ENCODE measurements at places on chromosomes 7 and 10.

DNA sequence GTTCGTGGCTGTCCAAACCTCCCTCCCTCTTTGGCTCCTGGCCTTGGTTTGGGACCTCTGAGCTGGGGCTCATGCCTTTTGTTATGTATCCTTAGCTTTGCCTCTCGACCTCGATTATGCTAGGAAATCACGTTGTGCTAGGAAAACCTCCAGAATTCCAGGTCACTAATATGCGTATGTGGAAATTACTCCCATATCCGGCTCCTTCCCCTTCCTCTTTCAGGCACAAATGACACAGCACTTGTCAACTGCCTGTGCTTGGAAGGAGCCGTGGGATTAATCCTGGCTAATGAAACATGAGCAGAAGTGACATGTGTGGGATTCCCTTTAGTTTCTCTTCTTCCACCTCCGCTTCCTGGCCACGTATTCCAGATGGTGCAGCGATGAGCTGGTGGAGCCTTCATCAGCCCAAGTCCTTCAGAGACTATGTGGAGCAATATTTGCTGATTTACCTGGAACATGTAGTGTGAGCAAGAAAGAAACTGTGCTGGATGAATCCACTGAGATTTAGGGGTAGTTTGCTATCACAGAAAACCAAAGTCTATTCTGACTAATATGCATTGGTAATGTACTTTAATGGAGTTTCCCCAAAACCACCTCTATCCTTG lies 149.2 kb downstream of the REEP3 start:
- DNase-seq, result no peak

- DNase-seq, result no peak
Observed at GRCh38 chr7:51299391-51300133, 17.0 kb downstream of the COBL start.

- DNase-seq, result no peak
Observed at GRCh38 chr7:7815395-7815794, 97.0 kb upstream of the RPA3 start.

- no peak for DNase-seq
Observed at GRCh38 chr10:79342811-79343561, 4.3 kb upstream of the PPIF start.

DNA sequence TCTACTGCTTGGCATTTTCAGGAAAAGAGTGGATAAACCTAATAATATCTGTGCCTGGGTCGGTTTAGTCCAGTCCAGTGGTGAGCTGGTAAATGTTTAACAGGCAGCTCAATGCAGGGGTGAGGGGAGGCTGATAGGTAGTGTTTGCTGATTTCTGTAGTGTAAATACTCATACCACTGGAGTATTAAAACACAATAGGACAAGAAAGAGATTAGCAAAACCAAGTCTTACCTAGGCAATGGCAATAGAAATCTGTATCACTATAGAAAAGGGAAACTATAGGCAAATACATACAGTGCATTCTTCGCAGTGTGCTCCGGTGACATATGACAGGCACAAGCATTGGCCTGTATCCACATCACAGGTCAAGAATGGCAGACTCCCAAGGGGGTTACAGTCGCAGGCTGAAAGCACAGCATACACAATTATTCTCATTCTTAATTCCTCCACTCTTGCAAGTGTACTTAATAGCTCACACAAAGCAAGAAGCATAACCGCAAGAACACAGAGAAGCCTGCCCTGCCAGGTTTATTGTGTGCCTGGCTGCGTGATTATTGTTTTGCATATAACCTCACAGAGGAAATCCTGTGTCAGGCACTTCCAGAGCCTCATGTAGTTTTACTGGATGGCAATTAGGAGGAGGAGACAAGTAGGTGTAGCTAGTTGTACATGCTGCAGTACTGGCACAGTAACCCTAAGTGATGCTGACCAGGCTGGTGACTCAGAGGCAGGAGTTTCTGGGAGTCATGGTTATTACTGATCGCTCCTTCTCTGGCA lies 35.0 kb downstream of the LAMB4 start:
- DNase-seq, result peak; percentile 88

DNA sequence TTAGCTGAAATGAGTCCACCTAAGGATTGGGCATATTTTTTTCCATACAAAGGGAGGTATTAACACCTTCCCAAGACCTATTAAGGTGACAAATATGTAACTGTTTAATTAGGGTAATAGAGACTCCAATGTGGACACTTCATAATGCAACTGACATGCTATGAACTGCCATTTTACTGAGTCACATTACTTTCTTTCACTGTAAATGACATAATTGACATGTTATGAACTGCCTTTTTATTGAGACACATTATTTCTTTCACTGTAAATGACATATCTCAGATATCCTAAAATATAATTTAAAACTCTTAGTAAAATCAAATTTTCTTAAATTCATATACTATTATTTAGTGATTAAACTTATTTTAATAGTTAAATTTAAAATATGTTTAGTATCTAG lies 528.8 kb upstream of the PCDH15 start:
- DNase-seq, result no peak

- no peak for DNase-seq
Observed at GRCh38 chr7:23422909-23423308, 47.4 kb downstream of the IGF2BP3 start.

DNA sequence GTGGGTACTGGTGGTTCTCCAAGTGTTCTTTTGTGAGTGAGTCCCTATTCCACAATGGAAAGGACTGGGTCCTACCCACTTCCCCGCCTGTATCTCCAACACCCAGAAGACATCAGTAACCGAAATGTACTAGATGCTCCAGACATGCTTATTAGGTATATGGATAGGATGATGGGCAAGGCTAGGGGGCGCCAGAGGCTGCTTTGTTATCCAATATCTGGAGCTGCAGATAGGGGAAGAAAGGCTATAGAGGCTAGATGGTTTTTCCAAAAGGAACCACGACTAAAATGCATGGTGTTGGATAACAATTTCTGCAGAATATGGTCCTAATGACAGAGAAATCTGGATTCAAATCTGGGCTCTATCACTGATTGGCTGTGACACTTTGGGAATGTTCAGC lies 56.2 kb upstream of the TM9SF3 start:
- no peak for DNase-seq

- no peak for DNase-seq
Observed at GRCh38 chr10:89710753-89711152, 9.4 kb downstream of the KIF20B start.

GRCh38 chr10:88111294-88111693 lies 247.9 kb downstream of the PTEN start:
- no peak for DNase-seq

GRCh38 chr7:29434380-29434768 lies 129.3 kb upstream of the PRR15 start:
- DNase-seq, result no peak

GRCh38 chr10:124127965-124128810 lies 34.8 kb upstream of the CHST15 start:
- no peak for DNase-seq

DNA sequence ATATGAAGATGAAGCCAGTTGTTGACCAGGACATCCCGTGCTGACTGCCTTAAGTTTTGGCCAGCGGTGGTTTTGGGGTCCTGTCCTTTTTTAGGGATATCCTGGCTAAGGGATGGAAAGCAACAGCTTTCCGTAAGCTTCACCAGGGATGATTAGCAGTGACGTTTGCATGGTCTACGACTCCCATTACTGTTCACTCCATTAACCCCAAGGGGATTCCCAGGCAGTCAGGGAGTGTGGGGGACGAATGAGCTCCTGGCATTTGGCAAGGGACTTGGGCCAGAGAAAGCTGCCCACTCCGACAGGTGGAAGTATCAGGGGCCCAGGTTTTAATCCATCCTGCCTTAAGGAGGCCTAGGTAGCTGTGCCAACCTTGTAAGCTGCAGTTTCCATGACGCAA lies 66.8 kb downstream of the ITGB1 start:
- no peak for DNase-seq

DNA sequence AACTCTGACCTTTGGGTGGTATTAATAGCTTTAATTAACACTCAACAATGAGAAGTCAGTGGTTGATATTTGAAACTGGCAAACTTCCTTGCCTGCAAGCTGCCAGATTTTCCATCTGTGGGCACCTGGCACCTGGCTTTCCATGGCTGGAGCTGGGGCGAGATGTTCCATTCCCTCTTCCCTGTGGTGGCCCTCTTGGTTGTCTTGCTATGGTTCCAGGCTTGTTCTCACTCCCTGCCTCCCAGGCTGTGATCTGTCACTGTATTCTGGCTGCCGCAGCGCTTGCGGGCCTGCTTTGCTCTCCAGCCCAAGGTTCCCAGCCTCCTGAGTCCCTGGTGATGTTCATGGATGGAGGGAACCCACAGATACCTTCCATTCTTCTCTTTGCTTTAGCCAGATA lies 201.0 kb downstream of the FRMD4A start:
- DNase-seq, result no peak

DNA sequence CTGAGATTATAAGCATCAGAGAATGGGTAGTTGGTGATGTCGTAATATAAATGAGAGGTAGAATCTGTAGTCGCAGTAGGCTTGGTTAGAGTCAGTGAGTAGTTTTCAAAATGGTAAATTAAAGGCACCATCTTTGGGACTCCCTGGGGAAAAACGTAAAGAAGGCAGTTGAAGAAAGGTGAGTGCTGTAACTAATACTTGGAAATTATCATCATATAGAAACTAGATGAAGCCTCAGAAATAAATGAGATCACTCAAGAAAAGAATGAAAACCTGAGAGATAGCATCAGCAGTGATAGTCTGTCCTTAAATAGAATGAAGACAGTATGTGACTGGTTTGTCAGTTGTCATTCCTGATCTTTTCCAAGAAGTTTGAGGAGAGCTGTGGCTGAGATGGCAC lies 23.8 kb downstream of the PALS2 start:
- DNase-seq, result no peak

- DNase-seq, result no peak
Observed at GRCh38 chr10:35492386-35493195, 112.5 kb upstream of the GJD4 start.

GRCh38 chr10:129552119-129552518 lies 85.1 kb downstream of the MGMT start:
- DNase-seq, result no peak

GRCh38 chr7:21160401-21160800 lies 267.5 kb upstream of the SP4 start:
- DNase-seq, result no peak

- no peak for DNase-seq
Observed at GRCh38 chr7:6092953-6093354, 61.8 kb downstream of the ANKRD61 start.

- DNase-seq, result no peak
Observed at GRCh38 chr7:5397736-5398135, 25.9 kb downstream of the TNRC18 start.

DNA sequence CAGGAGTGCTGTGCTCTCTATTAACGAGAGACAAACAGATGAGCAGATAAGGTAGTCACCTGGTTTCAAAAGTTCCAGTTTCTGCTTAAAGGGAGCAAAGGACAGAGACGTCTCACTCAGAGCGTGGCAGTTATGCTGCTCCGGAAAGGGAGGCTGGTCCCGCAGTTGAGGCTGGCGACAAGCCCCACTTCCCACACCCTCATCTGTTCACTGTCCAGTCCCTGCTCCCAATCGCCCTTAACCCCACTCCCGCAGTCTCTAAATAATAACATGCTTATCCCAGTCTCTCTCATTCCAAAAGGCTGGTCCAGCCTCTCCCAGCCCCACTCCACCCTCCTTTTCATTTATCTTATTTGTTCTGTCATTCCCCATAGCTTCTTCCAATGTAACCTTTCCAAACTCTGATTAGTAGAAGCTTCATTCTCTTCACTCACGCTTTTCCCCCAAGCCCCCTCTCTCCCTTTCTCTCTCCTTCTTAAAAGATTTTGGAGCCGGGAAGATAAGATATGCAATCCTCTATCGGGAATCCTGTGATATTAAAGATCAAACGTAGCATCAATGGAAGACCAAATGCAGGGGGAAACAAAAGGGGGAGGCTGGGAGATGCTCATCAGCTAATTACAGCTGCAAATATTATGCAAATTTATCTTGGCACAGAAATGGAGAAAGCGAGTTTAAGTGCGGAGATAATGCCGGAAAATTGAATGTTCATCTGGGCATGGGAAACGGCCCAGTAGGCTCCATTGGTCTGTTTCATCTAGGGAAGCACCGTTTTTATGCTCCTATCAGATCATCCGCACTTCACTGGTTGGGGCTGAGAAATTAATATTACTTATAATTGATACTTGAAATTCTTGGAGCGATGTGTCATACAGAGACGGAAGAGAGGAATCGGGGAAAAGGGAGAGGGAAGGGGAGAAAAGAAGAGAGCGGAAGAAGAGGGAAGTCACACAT lies 16.3 kb upstream of the GATA3 start:
- no peak for DNase-seq

- no peak for DNase-seq
Observed at GRCh38 chr7:121288894-121289293, 39.9 kb upstream of the WNT16 start.

GRCh38 chr7:50619684-50620083 lies 54.5 kb upstream of the DDC start:
- no peak for DNase-seq

DNA sequence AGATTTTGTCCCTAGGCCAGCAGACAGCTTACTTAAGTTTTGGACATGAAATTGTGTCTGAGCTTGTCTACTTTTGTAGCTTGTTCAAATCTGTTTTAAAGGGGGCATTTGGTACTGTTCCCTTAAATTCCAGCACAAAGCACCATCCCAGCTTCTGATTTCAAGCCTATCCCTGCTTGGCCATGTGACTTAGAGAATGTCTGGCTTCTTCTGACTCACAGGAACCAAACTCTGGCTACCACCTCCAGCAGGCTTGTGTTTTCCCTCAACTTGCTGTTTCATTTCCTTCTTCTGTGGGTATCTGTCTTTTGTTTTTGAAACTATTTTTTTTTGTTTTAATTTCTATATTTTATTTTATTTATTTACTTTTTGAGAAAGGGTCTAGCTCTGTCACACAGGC lies 97.9 kb upstream of the FZD8 start:
- no peak for DNase-seq

DNA sequence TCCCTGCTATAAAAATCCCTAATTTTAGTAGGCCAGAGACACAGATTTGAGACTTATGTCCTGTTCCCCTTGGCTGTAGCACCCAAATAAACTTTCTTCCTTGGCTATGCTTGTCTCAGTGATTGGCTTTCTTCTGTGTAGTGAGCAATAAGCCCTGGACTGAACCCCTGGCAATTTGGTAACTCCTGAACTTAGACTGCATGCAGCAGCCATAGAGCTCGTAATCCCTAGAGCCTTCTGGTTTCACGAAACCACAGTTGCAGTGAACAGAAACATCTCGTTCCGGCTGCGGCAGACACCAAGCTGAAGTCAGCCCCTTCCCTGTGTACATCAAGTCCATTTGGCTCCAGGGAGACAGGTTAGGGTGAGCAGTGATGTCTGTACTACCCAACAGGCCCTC lies 172.2 kb downstream of the LYZL1 start:
- DNase-seq, result no peak

DNA sequence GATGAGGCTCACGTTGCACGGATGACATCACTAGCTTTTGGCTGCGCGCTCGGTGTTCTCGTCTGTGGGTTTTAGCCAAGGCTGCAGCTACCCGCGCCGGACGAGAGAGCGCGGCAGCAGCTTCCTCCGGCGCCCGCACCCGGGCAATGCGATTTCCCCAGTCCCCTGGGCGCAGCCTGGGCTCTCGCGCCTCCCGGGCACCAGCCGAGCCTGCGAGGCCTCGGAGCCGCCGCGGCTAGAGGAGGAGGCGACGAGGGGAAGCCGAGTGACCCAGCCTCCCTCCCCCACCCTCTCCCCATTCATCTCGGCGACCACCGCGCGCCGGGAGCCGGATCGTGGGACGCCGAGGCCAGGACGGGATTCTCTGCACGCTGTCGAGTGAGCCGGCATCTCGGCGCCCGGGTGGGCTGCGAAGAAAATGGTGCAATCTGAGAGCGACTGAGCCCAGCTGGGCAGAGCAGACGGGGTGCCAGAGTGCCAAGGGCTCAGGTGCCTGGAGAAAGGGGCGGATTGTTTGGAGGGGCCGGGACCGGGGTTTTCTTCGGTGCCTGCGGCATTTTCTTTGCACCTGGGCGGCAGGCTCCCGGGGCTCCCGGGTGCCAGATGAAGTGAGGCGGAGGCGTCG lies 1.2 kb upstream of the TMEM178B start:
- DNase-seq, result peak; percentile 73

Measured in DMS79 (cell line).